NCI-H2171 treated with DMSO at 0.1 percent for 48 hours (cell line): ENCODE measurements at places on chromosomes 11 and 22.

- DNase-seq, result no peak
Observed at GRCh38 chr11:118106789-118107335, 20.1 kb upstream of the SMIM35 start.

DNA sequence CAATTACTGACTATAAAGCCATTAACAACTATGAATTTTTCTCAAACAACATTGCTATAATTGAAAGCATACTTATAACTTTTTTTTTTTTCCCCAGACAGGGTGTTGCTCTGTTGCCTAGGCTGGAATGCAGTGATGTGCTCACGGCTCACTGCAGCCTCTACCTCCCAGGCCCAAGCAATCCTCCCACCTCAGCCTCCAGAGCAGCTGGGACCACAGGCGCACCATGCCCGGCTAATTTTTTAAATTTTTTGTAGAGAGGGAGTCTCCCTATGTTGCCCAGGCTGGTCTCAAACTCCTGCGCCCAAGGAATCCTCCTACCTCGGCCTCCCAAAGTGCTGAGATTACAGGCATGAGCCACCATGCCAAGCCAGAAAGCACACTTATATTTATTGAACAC lies 6.1 kb upstream of the WEE1 start:
- no peak for DNase-seq

DNA sequence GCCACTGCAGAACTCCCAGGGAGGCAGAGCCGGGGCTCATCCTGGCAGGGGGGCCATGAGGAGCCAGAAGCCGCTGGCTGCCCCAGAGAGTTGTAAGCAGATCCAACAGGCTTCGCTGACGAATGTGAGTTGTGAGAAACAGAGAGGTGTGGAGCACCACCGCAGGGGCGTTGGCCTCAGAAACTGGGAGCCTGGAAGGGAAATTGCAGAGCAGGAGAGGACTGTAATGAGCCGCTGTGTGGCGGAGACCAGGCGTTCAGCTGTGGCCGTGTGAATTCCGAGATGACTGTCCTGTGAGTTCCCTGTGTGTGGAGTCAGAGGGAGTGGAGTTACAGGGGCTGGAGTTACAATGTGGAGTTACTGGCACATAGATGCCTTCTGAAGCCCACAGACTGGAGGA lies 27.7 kb upstream of the ETS1 start:
- DNase-seq, result no peak

GRCh38 chr22:22155146-22155545 lies 89.4 kb upstream of the VPREB1 start:
- no peak for DNase-seq

DNA sequence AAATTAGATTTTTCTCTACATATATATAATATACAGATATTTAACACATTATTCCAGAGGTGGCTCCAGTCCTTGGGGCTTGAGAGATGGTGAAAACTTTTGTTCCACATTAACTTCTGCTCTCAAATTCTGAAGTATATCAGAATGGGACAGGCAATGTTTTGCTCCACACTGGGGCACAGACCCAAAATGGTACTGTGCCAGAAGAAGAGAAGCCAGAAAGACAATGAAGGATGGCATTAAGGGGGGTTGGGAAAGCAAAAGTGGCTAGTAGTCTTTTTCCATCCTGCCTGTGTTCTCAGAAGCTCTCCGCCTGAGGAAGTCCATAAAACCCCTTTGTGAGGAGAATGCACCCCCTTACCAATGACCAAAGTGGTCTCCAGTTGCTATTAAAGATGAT lies 40.1 kb downstream of the OSBP start:
- no peak for DNase-seq

DNA sequence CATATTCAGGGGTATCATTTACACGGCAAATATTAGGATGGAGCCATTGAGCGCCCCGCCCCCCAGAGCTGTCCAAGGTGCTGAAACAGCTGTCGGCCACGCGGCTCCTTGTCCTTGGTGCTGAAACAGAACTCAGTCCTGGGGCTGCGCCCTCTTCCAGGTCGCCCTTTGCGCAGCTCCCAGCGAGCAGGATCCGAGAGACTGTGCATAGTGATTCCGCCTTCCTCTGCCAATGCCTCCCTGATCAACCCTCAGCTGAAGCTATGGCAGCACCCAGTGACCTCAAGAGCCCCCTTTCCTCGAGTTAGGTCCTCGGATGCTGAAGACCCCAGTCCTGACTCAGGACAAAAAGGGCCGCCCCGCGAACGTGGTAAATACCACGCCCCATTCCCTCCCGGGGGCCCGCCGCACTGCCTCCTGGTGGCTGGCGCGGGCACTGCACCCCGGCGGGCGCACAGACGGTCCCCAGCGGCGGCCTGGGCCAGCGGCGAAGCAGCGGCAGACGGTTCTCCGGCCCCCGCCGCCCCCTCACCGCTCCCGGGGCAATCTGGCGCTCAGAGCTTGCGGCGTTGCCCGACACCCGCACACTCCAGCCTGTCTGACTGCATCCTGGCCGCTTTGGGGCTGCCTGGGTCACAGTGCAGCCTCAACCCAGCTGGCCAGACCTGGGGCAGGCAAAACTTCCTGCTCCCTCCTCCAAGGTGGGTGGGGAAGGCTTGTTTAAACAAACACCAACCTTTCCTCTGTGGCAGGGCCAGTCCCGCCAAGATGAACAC lies 13.4 kb downstream of the SYT7 start:
- no peak for DNase-seq

DNA sequence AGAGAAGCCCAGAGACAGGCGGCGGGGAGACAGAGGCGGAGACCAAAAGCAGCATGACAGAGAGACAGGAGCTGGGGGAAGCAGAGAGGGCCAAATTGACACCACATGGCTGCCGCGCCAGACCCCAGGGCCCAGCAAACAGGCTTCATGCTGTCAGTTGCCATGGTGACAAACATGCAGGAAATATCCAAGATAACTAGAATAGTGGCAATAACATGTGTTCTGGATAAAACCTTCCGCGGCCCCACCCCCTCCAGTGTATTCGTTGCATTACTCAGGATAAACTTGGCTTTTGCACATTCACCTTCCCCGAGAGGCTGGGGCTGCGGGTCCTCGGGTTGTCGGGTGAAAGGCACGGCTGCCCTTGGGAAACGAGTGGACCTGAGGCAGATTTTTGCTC lies 49.9 kb upstream of the CDON start:
- no peak for DNase-seq

- no peak for DNase-seq
Observed at GRCh38 chr22:22450343-22450839, 58.2 kb downstream of the ZNF280B start.

GRCh38 chr11:17392872-17393271 lies 4.4 kb upstream of the KCNJ11 start:
- no peak for DNase-seq

GRCh38 chr11:22079133-22079872 lies 113.6 kb upstream of the ANO5 start:
- DNase-seq, result no peak

DNA sequence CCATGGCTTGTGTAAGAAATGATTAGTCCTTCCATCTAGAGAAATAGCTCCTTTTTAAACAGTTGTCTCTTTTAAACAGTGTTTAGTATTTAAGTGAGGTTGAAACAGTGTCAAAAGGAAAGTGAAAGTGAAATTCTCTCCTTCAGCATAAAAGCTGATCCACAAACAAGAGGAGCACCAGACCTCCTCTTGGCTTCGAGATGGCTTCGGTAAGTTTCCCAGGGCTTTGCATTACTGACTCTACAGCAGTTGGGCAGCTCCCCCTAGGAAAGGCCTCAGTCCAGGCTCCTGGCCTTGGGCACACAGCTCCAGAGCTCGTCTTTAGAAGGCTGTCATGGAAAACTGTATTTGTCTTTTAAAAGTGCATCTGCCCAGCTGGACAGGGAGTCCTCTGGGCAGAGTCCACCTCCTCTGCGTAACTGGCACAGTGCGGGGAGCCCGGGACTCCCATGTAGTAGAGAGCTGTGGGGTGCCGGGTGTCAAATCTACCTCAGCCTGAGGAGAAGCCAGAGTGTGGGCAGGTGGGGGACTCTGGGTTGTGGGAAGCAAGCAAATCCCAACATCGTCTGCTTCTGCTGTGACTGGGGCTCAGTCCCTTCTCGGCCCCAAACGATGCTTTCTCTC lies at the start of gene PLAAT4:
Gene PLAAT4, plus strand, starts transcription at position 140 of the 624 bp plus-strand sequence. Its CDS starts 61 bp downstream, at position 201.
- peak; percentile 5 for DNase-seq

DNA sequence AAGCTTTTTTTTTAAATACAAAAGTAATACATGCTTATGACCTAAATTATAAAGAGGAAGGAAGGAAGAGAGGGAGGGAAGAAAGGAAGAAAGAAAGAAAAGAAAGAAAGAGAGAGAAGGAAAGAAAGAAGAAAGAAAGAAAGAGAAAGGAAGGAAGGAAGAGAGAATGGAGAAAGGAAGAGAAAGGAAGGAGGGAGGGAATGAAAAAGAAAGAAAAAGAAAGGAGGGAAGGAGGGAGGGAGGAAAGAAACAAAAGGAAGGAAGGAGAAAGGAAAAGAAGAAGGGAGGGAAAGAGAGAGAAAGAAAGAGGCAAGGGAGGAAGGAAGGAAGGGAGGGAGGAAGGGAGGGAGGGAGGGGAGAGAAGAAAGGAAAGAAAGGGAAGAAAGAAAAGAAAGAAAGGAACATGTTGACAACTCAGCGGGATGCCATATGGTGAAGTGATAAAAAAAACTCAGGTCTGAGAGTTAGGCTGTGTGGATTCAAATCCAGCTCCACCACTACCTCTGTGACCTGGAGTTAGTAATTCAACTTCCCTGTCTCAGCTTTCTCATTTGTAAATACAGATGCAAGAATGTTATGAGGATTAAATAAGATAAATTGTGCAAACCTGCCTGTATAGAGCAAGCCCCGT lies 9.6 kb upstream of the EED start:
- DNase-seq, result peak; percentile 77

- DNase-seq, result no peak
Observed at GRCh38 chr22:32852395-32853251, 51.1 kb downstream of the TIMP3 start.

DNA sequence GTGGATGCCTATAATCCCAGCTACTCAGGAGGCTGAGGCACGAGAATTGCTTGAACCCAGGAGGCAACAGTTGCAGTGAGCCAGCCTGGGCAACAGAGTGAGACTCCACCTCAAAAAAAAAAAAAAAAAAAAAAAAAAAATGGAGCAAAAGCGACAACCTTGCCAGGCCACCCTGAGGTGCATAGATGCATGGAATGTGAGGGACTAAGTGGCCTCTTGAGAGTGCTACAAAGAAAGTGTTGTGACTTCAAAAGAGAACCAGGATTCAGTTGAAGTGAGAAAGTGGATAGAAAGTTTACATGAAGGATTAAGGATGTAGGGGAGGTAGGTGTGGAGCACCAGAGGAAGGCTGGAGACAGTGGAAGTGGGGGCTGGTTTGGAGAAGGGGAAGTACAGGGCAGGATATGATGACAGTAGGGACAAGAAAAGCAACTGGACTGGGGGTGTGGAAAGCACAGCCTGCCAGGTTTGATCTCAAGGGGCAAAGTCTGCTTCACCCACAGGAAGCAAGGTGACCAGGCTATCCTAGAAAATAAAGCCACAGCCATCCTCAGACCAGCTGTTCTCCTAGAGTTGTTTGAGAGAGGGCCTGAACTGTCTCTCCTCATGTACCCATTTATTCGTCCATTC lies 36.0 kb upstream of the OLFML1 start:
- no peak for DNase-seq

GRCh38 chr11:19966441-19966840 lies 193.8 kb downstream of the DBX1 start:
- DNase-seq, result no peak

DNA sequence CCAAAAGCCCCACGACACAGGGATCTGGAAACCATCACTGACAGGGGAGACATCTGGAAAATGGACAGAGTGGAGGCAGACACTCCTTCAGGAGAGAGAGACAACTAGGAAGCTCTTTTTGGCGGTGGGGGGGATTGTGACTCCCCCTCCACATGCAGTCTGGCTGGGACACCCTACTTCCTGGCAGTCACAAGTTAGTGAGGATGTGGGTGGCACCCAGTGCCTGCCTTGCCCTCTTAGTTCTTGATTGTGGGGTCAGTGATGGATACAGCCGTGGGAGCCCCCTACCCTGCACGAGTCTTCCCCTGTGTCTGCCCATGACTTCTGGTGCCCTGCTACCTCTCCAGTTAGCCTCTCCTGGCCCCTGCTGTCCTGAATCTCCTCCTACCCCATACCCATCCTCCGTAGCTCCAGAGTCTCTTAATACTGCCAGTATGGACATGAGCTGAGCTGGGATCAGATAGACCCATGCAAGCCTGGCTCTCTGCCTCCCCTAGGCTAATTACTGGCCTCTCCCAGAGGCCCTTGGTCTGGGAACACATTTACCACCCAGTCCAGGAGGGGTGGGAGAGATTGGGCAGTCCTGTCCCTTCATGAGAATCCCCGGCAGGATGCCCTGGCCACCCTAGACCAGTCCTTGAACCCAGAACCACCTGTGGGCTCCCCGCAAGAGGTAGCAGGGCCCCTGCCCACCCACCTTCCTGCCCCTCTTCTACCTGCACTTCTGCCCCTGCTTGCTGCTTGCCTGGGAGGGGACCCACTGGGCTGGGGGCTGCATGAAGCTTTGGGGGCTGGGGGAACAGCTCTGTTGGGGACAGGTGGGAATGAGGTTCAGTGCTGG lies 22.8 kb downstream of the RHBDD3 start:
- DNase-seq, result no peak

GRCh38 chr11:64931290-64931689 lies 4.4 kb downstream of the GPHA2 start:
- no peak for DNase-seq

- no peak for DNase-seq
Observed at GRCh38 chr11:116955949-116956348, 118.5 kb upstream of the APOA1 start.

DNA sequence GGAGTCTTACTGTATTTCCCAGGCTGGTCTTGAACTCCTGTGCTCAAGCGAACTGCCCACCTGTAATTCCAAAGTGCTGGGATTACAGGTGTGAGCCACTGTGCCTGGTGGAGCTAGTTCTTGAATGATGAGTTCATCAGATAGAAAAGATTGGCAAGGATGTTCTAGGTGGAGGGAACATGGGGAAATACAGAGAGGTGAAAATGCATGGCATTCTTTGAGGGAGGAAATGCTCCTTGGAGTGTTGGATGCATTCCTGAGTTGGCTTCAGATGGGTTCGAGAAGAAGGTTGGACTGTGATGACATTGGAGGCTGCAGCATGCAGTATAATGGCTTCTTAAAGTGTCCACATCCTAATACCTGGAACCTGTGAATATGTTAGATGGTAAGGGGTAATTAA lies 4.4 kb downstream of the DDX10 start:
- DNase-seq, result no peak
